ENCODE measurements at places on chromosomes 5 and 9.

GRCh38 chr9:100029251-100029650 lies 69.5 kb downstream of the ERP44 start:
- DNase-seq, result no peak

GRCh38 chr5:62348723-62349481 lies 42.9 kb downstream of the KIF2A start:
- no peak for DNase-seq

DNA sequence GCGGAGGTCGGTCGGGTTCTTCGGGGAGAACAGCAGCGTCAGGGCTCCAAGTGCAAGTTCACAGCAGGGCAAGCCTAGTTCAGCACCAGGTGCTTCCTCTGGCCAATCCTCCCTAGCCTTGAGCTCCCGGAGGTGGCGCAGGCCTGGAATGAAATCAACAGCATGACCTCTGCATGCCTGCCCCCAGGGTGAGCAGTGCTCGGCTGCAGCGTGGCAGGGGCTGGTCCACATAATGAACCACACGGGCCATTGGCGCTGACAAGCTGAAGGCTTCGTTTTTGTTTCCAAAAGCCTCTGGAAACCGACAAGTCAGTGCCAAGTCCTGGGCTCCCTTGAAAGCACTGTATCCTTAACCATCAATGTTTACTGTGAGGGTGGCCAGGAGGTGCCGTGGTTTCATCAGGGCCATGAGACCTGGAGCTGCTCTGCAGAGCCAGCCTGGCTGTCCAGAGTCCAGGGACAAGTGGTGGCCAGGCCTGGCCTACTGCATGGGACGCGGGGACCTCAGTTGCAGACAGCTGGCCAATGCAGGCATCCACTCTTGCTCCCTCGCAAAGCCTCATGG lies 2.1 kb upstream of the INPP5E start:
- no peak for DNase-seq

- DNase-seq, result no peak
Observed at GRCh38 chr5:144169904-144170275, 569 bp downstream of the YIPF5 start.

DNA sequence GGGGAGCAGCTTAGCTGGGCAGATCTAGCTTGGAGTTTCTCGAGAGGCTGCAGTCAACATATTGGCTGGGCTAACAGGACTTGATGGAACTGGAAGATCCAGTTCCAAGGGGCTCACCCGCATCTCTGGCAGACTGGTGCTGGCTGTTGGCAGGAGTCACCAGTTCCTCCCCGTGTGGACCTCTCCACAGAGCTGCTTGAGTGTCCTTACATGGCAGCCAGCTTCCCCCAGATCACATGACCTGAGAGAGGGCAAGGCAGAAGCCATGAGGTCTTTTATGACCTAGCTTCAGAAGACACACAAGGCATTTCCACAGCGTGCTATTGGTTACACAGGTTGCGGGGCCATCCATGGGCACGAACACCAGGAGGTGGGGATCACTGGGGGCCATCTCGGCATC lies 26.4 kb upstream of the RXRA start:
- no peak for DNase-seq

DNA sequence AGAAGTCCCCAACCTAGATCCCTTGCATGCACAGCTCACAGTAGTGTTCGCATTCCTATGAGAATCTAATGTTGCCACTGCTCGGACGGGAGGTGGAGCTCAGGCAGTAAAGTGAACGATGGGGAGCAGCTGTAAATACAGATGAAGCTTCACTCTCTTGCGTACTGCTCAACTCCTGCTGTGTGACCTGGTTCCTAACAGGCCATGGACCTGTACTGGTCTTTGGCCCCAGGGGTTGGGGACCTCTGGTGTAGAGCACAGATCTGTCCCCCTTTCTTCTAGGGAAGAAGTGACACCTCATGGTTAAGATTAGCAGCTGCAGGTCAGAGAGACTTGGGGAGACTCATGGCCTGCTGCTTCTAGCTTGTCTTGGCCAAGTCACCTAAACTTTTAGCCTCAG lies 7.1 kb downstream of the ARHGEF28 start:
- no peak for DNase-seq

DNA sequence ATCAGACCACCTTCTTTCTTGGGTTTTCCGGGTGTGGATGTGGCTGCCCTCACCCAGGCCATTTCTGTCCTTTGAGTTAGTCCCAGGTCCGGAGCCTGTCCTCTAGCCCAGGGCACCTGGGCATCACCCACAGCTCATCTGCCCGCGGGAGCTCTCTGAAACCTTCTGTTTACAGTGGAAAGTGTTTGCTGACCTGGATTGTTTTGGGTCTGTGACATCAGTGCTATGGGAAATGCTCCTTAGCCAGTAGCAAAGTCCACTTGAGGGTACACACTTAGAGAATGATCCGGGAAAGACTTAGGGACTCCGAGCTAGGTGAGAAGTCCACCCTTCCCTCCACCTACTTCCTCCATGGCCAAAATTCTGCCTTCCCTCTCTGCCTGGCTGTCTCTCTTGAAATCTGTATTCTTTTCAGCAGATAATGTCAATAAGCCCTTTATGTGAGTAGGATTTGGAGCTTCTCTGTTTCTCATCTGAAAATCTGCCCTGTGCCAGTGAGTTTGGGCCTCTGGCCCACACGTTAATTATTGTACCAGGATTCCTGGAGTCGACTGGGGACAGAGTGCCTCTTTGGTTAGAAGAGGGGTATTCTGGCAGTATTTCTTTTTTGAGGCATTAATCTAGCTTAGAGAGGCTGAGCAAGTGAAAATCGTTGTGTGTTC lies 19.9 kb downstream of the ABLIM3 start:
- DNase-seq, result no peak

All from activated T-helper 1 cell treated with Interleukin-2 at 50 U/mL for 16 hours (primary cell).